Mesothelial cell of epicardium (in vitro differentiated cells): ENCODE measurements at places on chromosomes 7 and 10. TPM values are rescaled to one million over a fixed set of nuclear protein-coding genes. Genes with fewer than 3 reads are reported as not detected.

GRCh38 chr10:129694184-129694583 is 227.1 kb downstream of the MGMT start:
- DNase-seq: no peak

- DNase-seq: no peak
Observed at GRCh38 chr7:51070151-51070550, 246.5 kb downstream of the COBL start.

- DNase-seq: no peak
Observed at GRCh38 chr7:6252341-6252746, 20.1 kb downstream of the CYTH3 start.

DNA sequence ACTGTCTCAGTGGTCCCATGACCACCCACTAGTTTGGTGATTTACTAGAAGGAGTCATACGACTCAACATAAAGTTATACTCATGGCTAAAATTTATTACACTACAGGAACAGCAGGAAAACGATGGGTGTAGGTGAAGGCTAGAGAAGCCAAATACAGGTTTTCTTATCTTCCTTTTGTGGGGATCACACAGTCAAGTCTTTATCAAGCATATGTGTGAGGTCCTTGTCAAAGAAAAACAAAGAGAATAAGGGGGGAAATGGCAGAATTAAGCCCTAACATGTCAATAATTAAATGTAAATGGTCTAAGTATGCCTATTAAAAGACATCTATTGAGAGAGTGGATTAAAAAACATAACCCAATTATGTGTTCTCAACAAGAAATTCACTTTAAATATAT is 47.8 kb upstream of the UBN2 start:
- no peak for DNase-seq

GRCh38 chr10:60444494-60445064 is 54.9 kb upstream of the ANK3 start:
- DNase-seq: no peak

DNA sequence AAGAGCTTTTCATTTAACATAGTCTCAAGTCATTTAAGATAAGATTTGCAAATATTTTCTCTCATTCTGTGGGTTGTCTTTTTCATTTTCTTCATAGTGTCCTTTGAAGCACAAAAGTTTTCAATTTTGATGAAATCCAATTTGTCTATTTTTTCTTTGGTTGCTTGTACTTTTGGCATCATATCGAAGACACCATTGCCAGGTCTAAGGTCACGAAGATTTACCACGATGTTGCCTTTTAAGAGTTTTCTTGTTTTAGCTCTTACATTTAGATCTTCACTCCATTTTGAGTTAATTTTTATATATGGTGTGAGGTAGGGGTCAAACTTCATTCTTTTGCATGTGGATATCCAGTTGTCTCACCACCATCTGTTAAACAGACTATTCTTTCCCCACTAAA is 34.7 kb downstream of the TMEM270 start:
- no peak for DNase-seq

DNA sequence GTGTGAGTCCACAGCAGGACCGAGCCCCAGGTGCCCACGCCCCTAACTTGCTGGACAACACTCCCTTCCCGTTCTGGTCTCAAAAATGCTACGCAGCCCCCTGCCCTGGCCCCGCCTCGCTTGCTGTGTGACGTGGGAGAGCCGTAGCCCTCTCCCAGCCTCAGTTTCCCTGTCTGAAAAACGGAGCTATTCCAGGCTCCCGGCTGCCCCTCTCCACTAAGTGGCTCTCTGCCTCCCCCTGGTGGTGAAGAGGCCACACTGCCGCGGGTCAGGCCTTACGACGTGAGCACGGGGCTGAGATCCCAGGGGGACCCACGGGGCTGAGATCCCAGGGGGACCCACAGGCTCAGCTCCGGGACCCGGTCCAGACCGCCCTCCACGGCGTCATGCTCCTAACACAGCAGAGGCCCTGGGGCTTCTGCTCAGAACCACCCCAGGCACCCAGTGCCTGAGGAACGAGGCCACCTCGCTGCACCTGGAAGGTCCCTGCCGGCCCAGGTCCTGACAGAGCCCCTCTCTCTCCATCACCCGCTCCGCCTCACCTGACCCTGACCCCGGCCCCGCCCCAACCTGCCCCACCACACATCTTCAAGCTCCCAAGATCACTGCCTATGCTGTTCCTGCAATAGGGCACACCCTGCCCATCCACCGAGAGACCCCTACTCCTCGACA is 26.7 kb downstream of the MICALL2 start:
- peak; percentile 90 for DNase-seq

GRCh38 chr10:61900829-61901792 is at the start of gene ARID5B:
ARID5B (plus strand) TSS chr10:61901699; CDS start chr10:61901710, 11 bp downstream.
- no peak for DNase-seq

GRCh38 chr10:122421054-122421625 is 33.3 kb upstream of the ARMS2 start:
- no peak for DNase-seq

GRCh38 chr10:17768957-17769356 is 17.0 kb downstream of the TMEM236 start:
- no peak for DNase-seq

DNA sequence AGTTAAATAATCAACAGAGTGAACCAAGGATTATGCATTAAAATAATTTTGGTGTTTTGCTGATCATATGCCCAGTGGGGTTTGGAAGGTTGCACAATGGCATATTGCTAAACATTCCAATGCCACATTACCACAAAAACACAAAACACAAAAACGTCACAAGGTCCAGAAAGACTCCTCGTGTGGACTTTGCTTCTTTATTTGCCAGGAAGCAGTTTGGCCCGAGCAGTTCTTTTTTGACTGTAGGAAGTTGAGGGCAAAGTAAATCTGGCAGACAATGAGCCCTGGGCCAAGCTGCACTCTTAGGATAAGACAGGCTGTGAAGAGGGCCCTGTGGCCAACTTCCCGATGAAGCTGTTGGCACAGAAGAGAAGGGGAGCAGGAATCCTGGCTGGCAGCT is 39.2 kb upstream of the SLC35B4 start:
- DNase-seq: no peak

- DNase-seq: peak; percentile 35
Observed at GRCh38 chr10:128091636-128092210, 34.5 kb downstream of the MKI67 start.

DNA sequence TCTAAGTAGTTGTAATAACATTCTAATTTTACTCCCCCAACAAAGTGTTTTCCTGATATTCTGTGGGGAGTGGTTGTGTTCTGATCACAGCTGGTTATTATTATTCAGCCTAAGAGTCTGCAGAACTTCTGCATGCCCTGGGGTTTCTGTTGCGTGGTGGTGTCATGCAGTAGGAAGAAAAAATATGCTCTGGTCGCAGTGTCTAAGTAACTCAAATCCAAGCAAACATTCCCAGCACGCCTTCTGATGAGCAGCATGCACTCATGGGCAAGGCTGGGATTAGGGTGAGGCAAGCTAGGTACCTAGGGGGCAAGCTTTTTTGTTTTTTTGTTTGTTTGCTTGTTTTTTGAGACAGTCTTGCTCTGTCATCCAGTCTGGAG is 112.8 kb upstream of the KMT2E start:
- no peak for DNase-seq

GRCh38 chr7:45160417-45160881 is 2.9 kb downstream of the RAMP3 start:
- DNase-seq: no peak

DNA sequence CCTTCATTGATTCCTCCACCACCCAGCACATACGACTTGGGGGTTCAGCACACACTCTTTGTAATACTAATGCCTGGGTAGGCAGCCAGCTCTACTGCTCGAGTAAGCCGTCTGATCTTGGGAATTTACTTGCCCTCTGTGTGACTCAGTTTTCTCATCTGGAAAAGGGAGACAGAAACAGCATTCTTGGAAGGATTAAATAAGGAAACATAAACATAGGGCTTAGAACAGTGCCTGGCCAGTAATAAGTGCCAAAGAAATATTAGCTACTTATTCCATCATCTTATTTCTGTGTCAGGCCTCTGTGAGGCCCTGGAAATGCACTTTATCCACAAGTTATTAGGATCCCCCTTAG is 130.1 kb downstream of the TNS3 start:
- DNase-seq: no peak

DNA sequence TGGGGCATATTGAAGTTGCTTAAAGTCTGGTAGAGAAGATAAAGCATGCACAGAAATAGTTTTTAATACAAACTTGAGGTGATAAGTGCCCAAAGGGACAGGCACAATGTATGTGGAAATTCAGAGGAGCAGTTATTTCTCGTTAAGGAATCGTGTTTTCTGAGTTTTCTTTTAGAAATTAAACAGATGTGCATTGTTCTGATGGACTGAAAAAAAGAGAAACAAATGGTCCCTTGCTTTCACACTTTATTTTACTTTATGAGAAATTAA is 45.6 kb downstream of the CNNM2 start:
- no peak for DNase-seq

GRCh38 chr7:31065021-31065593 is 13.0 kb downstream of the ADCYAP1R1 start:
- no peak for DNase-seq

GRCh38 chr7:88629559-88629958 is 129.9 kb upstream of the ZNF804B start:
- no peak for DNase-seq

DNA sequence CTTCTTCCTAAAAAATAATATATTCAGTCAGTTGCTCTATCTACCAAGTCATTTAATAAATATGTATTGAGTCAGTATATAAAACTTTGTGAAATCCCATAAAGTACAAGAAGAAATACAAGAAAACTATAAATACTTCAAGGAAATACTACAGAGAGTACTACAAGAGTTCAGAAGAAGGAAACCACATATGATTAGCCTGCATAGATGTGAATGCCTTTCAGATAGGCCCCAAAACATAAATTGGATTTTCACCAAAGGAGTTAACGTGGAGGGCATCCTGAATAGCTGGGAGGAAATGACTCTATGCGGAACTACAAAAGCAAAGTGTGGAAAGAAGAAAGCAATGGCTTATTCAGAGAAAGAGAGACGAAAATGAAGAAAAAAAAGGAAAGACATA is 120.1 kb downstream of the LRRN3 start:
- DNase-seq: no peak

GRCh38 chr10:52652431-52653262 is 119.9 kb downstream of the MBL2 start:
- DNase-seq: no peak

GRCh38 chr10:10788761-10789160 is 228.9 kb upstream of the CELF2 start:
- no peak for DNase-seq

GRCh38 chr10:103433858-103434257 is 18.3 kb downstream of the CALHM2 start:
- DNase-seq: no peak

DNA sequence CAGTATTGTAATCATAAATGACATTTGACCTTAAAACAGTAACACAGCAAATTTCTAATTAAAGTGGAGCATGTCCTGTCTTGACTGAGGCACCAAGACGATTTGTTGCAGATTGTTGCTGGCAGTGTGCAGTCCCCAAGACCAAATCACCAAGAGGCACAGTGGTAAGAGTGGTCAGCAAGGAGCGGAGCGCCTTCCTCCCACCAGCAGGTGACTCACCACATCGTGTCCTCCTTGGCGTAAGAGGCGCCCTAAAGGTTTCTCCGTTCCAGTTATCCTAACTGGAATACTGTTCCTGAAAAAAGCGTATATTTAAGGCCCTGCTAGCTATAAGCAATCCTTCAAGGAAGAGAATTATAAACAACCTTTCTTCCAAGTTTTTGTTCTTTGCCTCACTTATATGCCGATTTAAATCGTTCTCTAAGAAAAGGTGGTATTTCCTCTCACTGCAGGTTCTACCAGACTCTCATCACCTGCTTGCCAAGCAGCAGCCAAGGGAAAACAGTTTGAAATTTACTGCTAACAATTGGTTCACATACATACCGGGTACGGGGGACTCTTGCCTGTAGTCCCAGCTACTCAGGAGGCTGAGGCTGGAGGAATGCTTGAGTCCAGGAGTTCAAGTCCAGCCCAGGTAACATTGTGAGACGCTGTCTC is 10.7 kb upstream of the REPIN1 start:
- DNase-seq: no peak

DNA sequence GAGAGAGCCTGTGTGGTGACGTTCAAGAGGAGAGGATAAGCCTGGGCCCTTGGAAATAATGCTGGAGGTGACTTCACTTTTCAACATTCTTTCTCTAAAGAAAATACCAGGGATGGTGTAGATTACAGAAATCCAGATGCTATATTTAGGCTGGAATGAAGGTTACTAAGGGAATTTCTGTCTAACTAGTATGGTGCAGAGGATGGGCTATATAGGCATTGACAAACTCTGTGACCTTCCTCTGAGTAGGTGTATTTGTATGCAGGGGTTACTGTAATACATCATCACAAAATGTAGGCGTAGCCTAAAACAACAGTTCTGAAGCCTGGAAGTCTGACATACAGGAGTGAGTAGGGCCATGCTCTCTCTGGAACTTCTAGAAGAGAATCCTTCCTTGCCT is 155.3 kb upstream of the INHBA start:
- DNase-seq: no peak

GRCh38 chr7:116218051-116218645 is 7.8 kb downstream of the TES start:
- DNase-seq: no peak

DNA sequence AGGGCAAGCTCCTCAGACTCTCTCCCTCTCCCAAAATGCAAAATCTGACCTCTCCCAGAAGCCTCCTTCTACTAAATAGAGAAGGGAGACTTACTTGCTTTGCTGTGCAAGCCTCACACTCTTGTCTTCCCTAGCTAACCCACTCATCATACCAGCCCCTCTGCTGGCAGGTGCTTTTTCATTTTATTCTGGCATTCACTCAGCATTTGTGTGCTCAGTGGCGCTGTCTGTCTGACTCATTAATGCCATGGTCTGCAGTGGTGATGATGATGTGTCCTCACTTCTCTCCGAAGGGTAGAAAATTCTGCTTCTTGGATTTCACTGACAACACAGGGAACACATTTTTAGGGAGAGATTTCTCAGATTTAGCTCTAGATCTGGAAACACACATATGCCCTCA is 22.0 kb upstream of the BTRC start:
- DNase-seq: no peak

The MMD2 gene
- total RNA-seq: not detected in 3 replicates

The EIF3B gene
- total RNA-seq: 198 to 200 TPM (median 199 TPM) in 3 replicates

The VWA2 gene
- 14.4 to 15.0 TPM (median 14.7 TPM) in 3 replicates for total RNA-seq

The HOXA7 gene
- 17.4 to 18.9 TPM (median 17.9 TPM) in 3 replicates for total RNA-seq

The ZYX gene
- 284 to 295 TPM (median 290 TPM) in 3 replicates for total RNA-seq
